ENCODE measurements at places on chromosomes 12 and 14.

- peak; percentile 22 for DNase-seq
These were observed 616.4 kb downstream of the MED13L start for GRCh38 chr12:115661112-115661511.

DNA sequence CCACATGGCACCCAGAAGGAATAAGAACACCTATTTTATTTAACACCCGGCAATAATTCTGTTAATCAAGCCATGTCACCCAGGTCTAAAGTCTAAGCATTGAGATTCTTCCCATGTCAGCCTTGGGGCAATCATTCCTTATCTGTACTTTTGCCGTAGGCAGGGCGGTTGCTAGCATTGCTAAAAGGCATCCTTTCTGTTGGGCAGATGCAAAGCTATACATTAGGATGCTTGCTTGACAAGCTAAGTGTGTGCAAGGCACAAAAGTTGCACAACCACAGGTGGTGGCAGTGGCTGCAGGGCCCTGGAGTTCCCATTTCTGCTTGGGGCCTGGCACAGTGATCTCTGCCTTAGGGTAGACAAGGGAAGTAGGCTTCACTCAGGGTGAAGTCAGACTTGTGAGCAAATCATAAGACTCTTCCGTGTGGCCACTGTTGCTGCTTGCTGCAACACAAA is 12.5 kb upstream of the GALNT6 start:
- DNase-seq = no peak

DNA sequence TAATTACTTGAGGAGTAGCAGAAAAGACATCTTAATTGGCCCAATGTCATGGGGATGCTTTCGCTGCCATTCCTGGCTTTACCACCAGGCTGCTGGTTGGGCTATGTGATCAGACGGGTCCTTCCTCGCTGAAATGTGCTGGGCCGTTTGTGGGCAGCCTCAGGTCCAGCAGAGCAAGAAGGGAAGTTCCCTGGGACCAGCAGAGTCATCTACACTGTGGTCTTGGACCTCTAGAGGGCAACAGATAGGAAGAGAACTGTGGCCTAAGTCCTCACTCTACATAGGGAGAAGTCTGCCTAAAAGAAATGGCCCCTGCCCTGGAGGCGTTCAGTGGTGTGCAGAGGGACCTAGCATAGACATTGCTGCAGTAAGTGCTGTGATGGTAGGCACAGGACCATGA is 10.9 kb downstream of the EVL start:
- DNase-seq = peak; percentile 14

- no peak for DNase-seq
These were observed 1.3 kb downstream of the RAD52 start for GRCh38 chr12:948238-948637.

- DNase-seq = no peak
These were observed 78.5 kb downstream of the PDE3A start for GRCh38 chr12:20446836-20447235.

DNA sequence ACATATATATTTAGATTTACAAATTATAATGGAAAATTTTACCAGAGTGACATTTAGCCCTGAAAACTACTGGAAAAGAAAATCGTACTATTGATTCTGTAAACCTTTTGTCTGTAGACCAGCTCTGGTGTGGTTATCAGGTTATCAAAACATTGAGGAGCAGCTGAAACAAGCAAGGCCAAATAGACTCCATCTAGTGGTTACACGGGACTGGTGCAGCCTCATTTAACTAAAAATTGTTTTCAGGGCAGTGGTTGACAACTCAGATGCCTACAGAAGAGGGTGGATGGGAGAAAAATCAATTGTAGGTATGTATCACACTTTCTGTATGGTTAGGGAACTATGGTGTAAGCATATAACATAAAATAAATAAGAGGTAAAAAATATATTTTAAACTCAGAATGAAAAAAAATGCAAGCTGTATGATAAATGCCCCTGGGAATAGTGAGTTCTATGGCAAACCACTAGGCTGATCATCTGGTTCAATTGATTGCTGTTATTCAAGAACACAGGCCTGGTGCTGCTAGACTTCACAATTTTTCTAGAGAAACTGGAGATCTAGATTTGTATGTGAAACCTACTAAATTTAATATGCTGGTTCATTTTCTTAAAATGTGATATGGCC is 51.2 kb downstream of the ACSS3 start:
- DNase-seq = peak; percentile 59

- no peak for DNase-seq
These were observed 115.7 kb downstream of the PCNX1 start for GRCh38 chr14:71022939-71023338.

DNA sequence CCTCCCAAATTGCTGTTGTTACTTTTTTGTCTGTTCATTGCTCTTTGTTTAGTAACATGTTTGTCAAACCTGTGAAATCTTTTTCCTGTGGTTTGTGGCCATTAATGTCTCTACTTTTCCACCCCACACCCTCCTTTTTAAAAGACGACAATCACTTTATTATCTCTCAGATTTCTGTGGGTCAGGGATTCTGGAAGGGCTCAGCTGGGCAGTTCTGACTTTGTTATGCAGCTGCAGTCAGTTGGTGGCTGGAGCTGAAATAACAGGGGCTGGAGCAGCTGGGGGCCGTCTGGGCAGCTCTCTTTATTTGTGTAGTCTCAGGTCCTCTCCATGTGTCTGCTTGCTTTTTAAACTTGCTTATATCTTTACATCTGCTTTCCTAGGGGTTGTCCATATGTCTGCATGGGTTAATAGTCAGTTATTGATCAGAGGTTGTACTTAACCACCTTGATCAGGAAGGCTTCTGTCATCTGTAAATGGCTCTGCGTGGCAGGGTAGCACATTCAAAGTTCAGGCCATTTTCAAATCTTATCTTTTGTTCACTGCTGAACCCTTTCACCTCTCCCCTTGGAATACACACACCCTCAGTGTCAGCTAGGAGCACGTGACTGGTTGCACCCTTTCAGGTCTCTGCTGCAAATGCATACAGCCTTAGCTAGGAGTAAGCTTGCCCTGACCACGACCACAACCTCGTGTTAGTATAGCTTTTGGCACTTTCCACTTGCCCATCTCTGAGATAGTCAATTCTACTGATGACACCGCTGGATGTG is 27.9 kb downstream of the BORCS5 start:
- DNase-seq = no peak

DNA sequence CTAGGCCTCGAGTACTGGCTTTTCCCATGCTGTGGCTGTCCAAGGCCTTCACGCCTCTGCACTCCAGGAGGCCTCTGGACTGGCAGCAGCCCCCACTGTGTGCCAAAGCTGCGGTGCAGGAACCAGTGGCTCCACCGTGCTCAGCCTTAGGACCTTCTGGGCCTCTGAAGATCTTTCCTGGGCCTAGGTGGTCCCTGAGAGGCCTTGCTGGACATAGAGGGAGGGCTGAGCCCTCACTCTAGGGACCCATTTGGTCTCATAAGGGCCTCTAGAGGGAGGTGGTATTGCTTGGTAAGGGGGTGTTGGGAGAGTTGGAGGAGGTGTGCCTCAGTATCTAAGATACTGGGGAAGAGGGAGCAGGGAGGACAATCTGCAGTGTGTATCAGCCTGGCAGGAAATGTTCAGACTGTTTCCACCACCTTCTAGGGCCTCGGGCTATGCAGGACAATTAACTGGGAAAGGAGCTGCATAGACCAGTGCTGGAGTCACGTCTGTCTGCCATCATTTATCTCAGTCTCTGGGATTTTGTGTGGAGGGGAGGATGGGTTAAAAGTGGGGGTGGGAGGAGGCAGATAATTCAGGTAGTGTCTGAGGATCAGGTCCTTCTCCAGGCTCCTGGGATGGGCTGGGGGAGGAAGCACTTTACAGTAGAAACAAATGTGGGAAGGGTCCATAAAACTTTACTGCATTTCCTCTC is 2.9 kb downstream of the HOXC5 start:
- no peak for DNase-seq

GRCh38 chr12:127165567-127166392 is 1101.2 kb upstream of the TMEM132C start:
- DNase-seq = peak; percentile 71

DNA sequence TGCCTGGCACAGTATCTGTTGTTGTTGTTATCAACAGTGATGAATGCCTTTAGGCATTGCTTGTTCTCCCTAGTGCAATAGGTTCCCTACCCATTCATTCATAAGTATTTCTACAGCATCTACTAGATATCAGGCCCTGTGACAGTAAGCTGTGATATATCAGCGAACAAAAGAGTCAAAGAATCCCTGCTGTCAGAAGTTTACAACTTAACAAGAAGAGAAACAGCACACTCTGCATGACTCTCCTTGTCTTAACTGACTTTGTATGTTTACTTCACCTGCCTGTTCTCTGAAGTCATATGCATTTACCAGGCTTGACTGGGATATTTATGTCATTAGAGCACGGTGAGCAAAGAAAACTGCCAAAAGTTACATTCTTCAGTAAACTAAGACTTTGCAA is 452.2 kb upstream of the RPL10L start:
- DNase-seq = no peak

- DNase-seq = no peak
These were observed 7.9 kb upstream of the HCAR1 start for GRCh38 chr12:122738571-122738970.

DNA sequence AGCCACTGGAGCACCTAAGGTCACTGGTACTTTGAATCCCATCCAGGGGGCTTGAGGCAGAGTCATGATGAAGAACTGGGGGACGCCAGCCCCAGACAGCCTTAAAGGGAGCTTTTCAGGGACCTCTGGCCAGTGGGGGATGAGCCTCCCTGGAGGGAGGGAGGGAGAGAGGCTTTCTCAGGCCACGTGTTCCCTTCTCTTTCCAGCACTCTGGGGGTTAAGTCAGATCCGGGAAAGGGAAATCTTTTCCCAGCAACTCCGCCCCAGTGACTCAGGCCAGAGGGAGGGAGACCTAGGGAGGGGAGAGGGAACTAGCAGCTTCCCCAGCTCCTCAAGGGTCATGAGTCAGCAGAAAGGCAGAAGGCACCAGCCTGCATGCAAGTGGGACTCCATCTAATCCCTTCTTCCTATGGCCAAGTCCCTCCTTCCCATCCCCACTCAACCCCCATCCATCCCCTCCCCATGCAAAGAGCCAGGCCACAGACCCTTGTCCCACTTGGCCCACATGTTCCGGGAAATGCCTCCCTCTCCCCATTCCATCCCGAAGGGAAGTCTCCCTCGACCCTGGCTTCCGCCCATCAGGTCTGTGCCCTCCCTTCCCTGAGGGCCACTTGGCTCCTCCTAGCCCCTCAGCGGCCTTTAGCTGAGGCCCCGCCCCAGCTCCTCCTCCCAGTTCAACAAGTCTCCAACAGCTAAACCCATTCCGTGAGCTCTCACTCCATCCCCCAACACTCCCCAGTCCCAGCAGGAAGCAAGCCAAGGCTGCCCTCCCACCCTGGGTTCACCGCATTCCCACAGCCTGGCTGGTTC is 5.6 kb downstream of the TNFRSF1A start:
- DNase-seq = peak; percentile 100

DNA sequence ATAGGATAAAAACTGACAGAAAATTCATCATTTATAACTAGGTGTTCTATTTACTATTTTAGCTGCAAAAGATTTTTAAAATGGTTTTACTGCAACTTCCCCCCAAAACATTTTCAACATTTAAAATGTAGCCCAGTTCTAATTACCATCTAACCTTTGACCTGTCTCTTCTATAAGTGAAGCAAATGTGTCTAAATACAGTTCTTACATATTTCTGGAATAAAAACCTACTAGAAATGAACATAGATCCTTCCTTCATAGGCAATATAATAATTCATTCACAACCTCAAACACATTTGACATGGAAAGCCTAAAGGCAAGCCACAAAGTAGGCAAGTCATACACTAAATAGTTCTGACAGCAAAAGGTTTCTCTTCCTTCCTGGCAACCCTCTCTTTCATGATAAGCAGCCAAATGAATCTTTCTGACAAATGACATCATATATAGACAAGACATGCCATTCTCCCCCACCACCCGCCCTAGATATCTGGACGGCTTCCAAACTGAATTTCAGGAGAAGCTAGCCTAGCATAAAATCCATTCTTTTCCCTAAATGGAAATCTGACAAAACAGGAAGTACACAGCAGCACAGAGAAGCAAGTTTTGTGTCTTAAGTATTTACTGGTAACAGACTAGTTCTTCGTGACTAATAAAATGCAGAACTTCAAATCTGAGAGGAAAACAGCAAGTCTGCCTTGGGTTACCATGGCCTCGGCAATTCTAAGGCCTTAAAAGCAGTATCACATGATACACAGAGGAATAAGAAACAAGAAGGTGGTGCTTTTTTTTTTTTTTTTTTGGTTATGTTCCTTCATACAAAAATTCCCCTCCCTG is 17.2 kb upstream of the ARID4A start:
- DNase-seq = peak; percentile 91

GRCh38 chr12:7112041-7112440 is 3.0 kb upstream of the C1RL start:
- no peak for DNase-seq

GRCh38 chr14:95355422-95355821 is 35.7 kb upstream of the CLMN start:
- no peak for DNase-seq

GRCh38 chr14:21039585-21040369 is 2.4 kb upstream of the RNASE7 start:
- peak; percentile 61 for DNase-seq

DNA sequence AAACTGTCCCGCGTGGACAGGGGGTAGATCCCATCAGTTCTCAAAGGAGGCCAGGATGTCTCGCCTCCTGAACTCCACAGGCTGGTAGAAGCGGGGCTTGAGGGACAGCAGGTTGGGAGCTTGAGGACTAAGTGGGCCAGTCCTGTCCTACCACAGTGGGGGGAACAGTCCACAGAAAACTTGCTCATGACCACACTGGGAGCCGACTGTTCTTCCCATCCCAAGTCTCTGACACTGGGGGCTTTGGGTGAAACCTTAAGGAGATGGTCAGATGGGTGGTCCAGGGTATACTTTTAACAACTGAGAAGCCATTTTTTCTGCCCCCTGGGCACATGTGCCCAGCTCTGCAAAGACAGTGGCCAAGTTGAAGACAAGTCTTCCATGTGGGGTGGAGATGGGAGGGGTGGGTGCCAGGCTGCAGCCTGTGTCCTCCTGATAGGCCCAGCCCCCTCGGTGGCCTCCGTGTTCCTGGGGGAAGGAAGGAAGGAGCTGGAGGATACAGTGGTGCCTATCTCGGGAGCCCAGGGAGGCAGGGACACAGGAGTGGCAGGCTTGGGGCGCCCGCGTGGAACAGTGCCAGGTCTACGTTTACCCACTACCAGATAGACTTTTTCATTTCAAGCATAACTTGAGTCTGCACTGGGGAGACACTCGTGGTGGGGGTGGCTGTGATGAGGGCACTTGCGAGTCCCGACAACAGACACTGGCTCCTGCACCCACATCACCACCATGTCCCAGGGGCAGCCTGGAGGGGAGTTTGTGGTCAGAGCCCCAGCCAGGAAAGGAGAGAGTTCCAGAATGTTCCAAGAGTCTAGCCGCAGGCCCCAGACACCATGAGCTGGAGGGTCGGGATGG is 14.7 kb downstream of the RHOF start:
- no peak for DNase-seq

DNA sequence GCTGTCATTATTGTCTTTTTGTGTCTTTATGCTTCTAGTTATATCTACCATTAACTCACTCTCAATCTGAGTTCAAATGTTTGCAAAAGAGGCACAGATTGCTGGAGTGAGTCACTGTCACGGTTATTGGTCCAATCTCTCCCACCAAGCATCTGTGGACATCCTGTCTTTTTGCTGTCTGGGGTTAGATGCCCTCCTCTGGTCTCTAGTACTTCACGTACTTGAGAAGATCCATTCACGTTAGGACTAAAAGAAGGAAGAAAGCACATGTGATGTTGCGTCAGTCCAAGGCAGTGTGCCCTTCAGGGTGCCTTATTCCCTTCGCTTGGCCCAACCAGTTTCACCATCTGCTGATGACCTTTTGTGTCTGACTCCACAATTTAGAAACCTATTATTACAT is 72.3 kb upstream of the STXBP6 start:
- DNase-seq = no peak
